ENCODE measurements at places on chromosomes 5 and 9. TPM values are rescaled to one million over a fixed set of nuclear protein-coding genes. Genes with fewer than 3 reads are reported as not detected.
A peak's percentile ranks its signal among the peaks of the same experiment; 100 is the strongest.

IFNK gene
- total RNA-seq: not detected

- H3K27me3 ChIP-seq: no peaks in the 10 kb centered on the region
- no peak overlapping the region for H3K27ac ChIP-seq
- DNase-seq: no peak
- H3K36me3 ChIP-seq: no peaks in the 10 kb centered on the region
These were observed 23.9 kb upstream of the SAP30L start for GRCh38 chr5:154421868-154422267.

GRCh38 chr9:107388890-107389289 is 100.7 kb downstream of the KLF4 start:
- no peaks in the 10 kb centered on the region for H3K27me3 ChIP-seq
- no peaks in the 10 kb centered on the region for H3K36me3 ChIP-seq
- H3K4me3 ChIP-seq: no peak overlapping the region
- DNase-seq: no peak

- H3K27me3 ChIP-seq: peaks cover 12% of the 10 kb centered on the region
- peak overlapping the region; percentile 57 for H3K27ac ChIP-seq
- peak overlapping the region; percentile 6 for H3K4me3 ChIP-seq
- DNase-seq: peak; percentile 54
- no peaks in the 10 kb centered on the region for H3K4me1 ChIP-seq
These were observed 617 bp downstream of the SLC9A3 start for GRCh38 chr5:523441-524222.

- no peaks in the 10 kb centered on the region for H3K27me3 ChIP-seq
- no peak overlapping the region for H3K27ac ChIP-seq
- DNase-seq: no peak
- no peaks in the 10 kb centered on the region for H3K36me3 ChIP-seq
- no peaks in the 10 kb centered on the region for H3K4me1 ChIP-seq
These were observed 47.0 kb upstream of the HOMER1 start for GRCh38 chr5:79560771-79561524.

BTNL3 gene
- total RNA-seq: not detected

DNA sequence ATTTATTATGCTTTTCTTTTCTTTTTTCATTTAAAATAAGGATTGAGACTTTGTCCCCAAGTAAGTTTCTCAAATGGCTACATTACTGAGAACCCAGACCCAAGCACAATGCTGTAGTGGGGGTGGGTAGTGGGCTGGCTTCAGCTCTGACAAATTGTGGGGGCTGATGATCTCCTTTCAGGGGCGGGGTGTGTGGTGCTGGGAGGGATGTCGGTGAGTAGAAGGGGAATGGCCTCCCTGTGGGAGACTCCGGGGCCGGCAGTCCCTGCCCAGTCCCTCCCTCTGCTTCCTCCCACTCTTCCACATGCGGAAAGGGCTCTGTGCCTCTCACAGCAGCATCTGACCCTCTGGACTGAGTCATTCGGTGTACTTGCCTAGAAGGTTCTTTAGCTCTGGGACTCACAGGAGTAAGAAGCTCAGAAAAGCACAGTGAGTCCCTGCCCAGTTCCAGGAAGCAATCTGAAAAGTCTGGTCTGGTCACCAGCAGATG is 14.3 kb downstream of the CD180 start:
- H3K36me3 ChIP-seq: no peaks in the 10 kb centered on the region
- no peak overlapping the region for H3K4me3 ChIP-seq
- DNase-seq: peak; percentile 73
- H3K27me3 ChIP-seq: no peaks in the 10 kb centered on the region
- H3K27ac ChIP-seq: no peak overlapping the region
- H3K4me1 ChIP-seq: no peaks in the 10 kb centered on the region

- H3K4me3 ChIP-seq: peak within 1 kb of the TSS; percentile 38
- H3K27me3 ChIP-seq: peaks cover 7% of the 10 kb centered on the region
- no peaks in the 10 kb centered on the region for H3K36me3 ChIP-seq
- H3K4me1 ChIP-seq: no peaks in the 10 kb centered on the region
These were observed at the start of gene CD14 for GRCh38 chr5:140633021-140633471. Gene CD14, minus strand, starts transcription at chr5:140633175. Its CDS starts 104 bp downstream, at chr5:140633071.

DNA sequence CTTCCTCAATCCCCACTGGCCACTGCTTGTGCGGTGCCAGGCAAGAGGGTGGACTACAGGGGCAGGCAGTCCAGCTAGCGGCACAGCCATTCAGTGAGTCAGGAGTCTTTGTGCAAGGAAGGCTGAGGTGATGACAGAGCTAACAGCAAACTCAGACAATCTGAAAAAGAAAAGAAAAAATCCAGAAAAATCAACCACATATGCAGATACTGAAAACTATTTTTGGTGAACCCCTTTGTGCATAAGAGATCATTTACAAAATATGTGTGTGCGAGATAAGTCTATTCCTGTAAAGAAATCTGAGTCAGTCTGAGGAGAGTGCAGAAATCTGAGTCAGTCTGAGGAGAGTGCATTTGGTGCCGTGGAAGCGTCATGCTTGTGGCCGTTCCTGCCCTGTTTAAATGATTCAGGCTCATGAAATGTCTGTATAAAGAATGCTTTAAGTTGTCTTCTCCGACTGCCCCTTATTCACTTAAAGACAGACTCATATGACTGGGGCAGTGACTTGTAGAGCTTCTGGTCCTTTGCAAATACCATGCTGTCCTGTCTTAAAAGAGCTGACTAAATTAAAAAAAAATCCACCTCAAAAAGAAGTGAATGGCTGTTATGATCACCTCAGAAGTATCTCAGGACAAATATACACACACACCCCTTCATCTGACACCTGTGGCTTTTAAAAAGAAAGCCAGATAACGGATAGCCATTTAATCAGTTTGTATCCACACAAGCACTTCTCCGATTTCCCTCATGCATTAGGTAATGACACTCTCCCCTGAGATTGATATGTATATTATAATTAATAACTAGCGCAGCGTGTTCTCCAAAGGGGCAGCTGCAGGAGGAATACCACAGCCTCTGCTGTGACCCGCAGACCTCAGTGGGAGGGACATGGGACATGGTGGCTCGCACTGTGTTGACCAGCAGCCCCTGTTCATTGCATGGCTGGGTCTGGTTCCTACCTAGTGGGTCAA is 47.3 kb downstream of the TRIO start:
- H3K4me3 ChIP-seq: no peak overlapping the region
- H3K27ac ChIP-seq: no peak overlapping the region
- no peaks in the 10 kb centered on the region for H3K27me3 ChIP-seq
- peaks cover 3% of the 10 kb centered on the region for H3K4me1 ChIP-seq
- DNase-seq: no peak
- H3K36me3 ChIP-seq: no peaks in the 10 kb centered on the region

ZNF354C gene
- total RNA-seq: 6.9 TPM

FAM13B gene
- total RNA-seq: 41.8 TPM

- no peaks in the 10 kb centered on the region for H3K36me3 ChIP-seq
- no peak overlapping the region for H3K27ac ChIP-seq
- no peaks in the 10 kb centered on the region for H3K27me3 ChIP-seq
- DNase-seq: no peak
- H3K4me1 ChIP-seq: peaks cover 26% of the 10 kb centered on the region
- H3K4me3 ChIP-seq: no peak overlapping the region
These were observed 55.9 kb downstream of the IRF1 start for GRCh38 chr5:132434416-132435286.

GDF9 gene
- total RNA-seq: 0.88 TPM

DNA sequence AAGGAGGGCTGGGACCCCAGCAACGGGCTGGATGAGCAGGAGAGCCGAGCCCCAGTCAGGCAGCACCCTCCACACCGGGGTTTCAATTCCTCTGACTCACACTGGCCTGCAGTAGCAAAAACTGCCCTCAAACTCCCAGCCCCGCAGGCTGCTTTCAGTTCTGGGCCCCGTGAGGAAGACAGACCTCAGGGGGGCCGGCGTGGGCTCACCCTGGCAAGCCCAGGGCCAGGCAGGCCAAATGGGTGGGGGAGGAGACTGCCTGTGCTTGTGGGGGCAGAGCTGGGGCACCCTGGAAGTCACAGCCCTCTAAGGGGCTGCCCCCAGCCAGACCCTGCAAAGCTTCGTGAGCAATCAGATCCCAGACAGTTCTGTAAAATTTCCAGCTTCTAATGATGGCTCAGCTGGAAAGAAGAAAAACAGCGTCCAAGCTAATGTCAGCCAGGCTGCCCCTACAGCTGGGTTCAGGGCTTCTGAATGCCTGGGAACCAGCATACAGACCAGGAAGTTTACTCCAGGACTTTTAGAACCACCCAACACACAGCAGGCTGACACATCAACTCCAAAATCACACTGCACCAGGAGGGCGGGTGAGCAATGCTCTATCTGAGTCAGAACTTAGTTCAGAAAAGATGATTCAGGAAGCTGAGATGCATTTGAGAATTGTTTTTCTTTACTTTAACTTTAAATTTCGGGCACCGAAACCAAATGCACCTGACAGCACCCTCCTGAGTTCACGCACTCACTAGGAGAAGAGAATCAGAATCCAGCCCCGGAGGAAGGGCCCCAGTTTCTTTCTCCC is 34.7 kb downstream of the LPCAT1 start:
- H3K4me3 ChIP-seq: no peak overlapping the region
- no peak for DNase-seq
- H3K27ac ChIP-seq: no peak overlapping the region
- peaks cover 2% of the 10 kb centered on the region for H3K36me3 ChIP-seq
- no peaks in the 10 kb centered on the region for H3K27me3 ChIP-seq

Measured in kidney (tissue), 22 donors.